NCI-H1092 treated with DMSO at 0.1 percent for 48 hours (cell line): ENCODE measurements at places on chromosomes 5 and 9.

DNA sequence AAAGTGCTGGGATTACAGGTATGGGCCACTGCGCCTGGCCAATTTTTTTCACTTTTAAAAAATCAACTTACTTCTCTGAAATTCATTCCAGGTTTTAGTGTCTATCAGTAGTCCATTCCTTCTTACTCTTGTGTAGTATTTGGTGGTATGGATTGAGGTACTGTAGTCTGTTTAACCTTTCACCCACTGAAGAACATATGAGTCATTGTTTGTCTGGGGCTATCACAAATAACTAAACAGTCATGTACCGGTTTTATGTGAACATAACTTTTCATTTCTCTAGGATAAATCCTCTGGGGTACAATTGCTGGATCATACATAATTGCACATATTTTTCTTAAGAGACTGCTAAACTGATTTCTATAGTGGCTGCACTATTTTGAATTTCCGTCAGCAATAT lies 1188.0 kb upstream of the CDH9 start:
- DNase-seq: no peak

DNA sequence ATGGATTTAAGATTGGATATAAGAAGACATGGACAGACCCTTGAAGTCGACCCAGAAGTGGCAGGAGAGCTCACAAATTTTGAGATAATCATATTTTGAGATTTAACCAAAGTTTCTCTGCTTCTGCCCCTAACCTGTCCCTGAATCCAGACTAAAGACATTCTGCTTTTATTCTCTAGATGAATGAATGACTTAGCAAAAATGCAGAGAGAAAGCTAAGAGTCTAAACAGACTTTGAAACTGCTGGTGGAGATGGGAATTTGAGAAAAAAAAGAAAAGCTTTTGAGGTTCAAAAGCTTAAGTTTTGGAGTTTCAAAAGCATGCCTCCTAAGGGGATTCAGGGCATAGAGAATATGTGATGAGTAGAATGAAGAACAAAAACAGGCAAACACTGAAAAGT lies 85.2 kb upstream of the KLF9 start:
- no peak for DNase-seq

DNA sequence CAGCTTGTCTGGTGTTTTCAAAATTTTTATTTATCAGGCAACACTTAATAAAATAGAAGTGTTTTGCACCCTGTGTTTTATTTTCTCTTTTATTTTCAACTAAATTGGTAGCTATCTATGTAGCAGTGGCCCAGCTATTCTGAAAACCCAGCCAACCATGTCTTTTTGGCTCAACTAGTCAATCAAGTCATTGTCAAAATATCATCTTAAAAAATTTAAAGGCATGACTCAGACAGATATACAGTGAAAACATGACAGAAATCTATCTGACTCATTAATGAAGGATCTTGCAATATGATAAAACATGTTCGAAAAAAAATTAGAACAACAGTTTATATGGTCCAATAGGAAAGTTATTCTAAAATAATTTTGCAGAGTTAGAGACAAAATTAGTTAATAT lies 75.1 kb downstream of the HSD17B4 start:
- no peak for DNase-seq

- no peak for DNase-seq
Observed at GRCh38 chr5:160466889-160467554, 45.4 kb downstream of the PTTG1 start.

GRCh38 chr5:181217111-181217802 lies 5.8 kb upstream of the TRIM41 start:
- DNase-seq: no peak

GRCh38 chr9:108300306-108301287 lies 555.2 kb downstream of the ACTL7B start:
- no peak for DNase-seq

DNA sequence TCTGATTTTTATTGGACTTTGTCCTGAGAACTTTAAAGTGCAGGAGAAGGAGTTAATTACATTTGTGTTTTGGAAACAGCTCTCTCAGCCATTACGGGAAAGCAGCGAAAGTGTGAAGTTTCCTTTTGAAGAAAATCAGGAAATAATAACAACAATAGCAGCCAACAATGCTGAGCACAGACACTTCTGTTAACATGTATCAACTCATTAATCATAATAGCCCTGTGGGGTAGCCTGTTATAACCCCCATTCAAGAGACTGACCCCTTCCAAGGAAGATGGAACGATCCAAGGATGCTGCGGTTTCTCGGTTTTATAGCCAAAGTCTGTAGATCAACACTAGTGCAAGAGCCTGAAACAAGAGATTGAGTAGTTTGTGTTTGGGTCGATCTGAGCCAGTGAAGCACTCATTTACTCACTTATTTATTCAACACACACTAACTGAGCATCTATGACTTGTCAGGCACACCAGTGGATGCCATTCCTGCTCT lies 195.5 kb downstream of the DRD1 start:
- no peak for DNase-seq

GRCh38 chr5:27318701-27319100 lies 280.3 kb upstream of the CDH9 start:
- DNase-seq: no peak

DNA sequence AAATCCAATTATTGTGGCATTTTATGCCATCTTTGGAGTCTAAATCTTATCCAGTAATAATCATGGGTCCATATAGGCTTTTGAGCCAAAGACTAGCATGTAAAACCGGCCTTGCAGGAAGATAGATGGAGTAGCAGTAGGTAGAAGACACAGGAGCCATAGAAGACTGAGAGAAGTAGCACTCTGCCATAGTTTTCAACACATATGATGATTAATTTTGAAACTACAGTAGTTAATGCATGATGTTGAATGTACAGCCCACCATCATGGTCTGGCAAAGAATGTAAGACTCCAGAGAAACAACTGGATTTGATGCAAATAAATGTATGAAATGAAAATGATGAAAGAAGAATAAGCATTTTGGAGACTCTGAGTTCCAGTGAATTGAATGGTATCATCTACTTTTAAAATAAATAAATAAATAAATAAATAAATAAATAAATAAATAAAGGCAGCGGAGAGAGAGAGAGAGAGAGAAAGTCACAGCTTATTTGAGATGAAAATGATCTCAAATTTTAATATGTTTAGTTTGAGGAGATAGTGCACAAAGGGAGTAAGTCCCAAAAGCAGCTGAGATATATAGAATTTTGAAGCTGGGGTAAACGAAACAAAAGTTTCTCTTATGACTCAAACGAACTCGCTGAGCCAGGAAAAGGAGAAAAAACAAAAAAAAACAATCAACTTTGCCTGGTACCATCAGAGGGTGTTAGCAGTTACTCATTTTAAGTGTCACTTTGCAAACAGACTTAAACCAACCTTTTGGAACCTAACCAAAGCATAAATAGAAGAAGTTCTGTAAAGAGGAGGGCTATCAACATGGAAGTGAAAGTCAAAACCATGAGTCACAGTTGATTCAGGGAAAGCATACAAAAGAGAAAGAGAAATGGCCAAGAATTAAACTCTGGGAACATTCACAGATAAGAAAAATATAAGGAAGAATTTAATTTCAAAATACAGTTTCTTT lies 388.7 kb downstream of the CETN3 start:
- DNase-seq: no peak

- no peak for DNase-seq
Observed at GRCh38 chr5:142292249-142292648, 32.6 kb downstream of the SPRY4 start.
